Small intestine (tissue), 16 donors: ENCODE measurements at places on chromosomes 11 and 22.

DNA sequence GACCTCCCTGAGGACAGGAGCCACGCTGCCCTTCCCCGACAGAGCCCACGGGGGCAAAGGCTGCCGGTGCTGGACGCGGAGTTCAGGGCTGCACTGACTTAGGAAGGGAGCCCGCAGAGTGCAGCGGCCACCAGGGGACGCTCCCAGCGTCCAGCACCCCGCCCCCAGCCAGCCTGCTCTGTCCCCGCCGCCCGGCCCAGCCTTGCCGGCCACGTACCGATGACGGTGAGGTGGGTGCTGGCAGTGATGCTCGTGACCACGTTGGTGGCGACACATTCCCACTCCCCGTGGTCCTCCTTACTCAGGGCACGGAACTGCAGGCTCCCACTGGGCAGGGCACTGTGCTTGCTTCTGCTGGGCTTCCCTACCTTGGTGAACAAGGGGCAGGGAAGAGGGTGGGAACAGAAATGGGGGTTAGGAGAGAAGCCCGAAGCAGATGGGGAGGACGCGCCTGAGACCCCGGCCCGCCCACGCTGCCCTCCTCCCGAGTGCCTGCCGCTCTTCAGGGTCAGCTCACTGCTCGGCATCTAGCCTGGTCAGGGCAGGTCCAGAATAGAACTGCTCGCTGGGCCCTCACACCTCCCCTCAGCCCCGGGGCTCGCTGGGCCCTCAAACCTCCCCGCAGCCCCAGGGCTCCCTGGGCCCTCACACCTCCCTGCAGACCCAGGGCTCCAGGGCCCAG is 25.9 kb downstream of the IGSF9B start:
- H3K4me1 ChIP-seq, result no peaks in the 10 kb centered on the region
- no peak overlapping the region for H3K4me3 ChIP-seq
- DNase-seq, result no peak
- no peaks in the 10 kb centered on the region for H3K27me3 ChIP-seq
- H3K36me3 ChIP-seq, result no peaks in the 10 kb centered on the region
- no peak overlapping the region for H3K27ac ChIP-seq

DNA sequence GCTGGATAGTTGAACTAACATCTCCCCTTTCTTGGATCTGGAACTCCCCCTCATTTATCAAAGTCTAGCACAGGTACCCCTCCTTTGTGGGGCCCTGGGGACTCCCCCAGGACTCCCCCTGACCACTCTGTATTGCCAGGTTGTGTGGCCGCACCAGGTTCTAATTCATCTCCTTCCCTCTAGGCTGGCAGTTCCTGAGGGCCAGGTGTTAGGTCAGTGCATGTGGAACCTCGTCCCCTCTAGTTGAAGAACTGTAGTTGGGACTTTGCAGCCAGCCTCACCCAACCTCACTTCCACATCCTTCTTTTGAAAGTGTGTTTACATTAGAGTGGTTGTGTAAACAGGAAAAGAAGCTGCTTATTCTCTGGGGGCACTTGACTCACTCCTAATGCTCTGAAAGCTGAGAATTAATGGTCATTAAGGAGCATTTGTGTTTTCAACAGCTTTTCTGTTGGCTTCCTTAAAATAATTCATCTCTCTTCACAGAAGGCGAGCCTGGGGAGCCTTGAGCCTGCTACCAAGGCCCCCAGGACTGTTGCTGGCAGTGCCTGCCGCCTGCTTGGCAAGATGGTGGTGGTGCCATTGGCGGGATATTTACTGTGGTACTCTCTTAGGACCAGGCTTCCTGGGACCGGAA is 11.8 kb downstream of the UPB1 start:
- H3K27ac ChIP-seq, result no peak overlapping the region
- no peak overlapping the region for H3K4me3 ChIP-seq
- H3K36me3 ChIP-seq, result no peaks in the 10 kb centered on the region
- H3K27me3 ChIP-seq, result no peaks in the 10 kb centered on the region

GRCh38 chr11:96341211-96342013 is 1.6 kb downstream of the MAML2 start:
- peaks cover 20% of the 10 kb centered on the region for H3K4me1 ChIP-seq
- DNase-seq, result peak; percentile 70
- H3K4me3 ChIP-seq, result peak overlapping the region; percentile 89
- no peaks in the 10 kb centered on the region for H3K27me3 ChIP-seq
- H3K36me3 ChIP-seq, result no peaks in the 10 kb centered on the region

- no peaks in the 10 kb centered on the region for H3K4me1 ChIP-seq
- no peaks in the 10 kb centered on the region for H3K36me3 ChIP-seq
- peaks cover 12% of the 10 kb centered on the region for H3K27me3 ChIP-seq
- H3K27ac ChIP-seq, result no peak overlapping the region
- no peak overlapping the region for H3K4me3 ChIP-seq
Observed at GRCh38 chr11:121652971-121653370, 200.2 kb upstream of the SORL1-AS1 start.

DNA sequence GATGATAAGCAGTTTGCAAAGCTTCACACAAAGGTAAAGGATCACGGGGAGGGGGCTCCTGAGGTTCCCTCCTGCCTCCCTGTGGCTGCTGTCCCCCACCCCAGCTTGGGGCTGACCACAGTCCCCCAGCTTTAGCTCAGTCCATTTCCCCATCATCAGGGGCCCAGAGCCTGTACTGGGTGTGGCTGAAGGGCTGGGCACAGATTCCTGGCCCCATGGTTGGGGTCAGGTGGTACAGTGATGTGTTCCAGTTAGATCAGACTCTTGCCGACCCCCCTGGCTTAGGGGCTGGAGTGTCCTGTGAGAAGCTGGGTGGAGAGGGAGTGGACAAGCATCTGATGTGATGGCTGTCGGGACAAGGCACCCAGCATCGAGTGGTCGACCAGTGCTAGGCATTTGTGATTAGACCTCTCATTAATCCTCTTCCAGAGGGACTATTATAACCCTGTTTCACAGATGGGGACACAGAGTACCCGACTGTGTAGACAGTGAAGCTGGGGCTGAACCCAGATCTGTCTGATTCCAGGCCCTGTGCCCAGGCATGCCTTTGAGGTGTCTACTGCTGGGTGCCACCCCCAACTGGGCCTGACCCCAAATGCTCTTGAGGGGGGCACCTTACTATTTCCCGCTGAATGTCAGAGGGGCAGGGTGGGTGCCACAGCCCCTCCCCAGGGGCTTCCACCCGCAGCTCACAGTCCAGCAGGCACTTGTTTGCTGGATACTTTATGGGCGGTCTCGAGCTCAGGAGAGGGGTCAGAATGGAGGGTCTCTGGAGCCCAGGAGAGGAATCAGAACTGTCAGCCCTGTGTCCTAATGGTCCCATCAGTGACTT is 4.3 kb downstream of the SHANK3 start:
- H3K27me3 ChIP-seq, result peaks cover 9% of the 10 kb centered on the region
- no peak overlapping the region for H3K27ac ChIP-seq
- H3K4me1 ChIP-seq, result no peaks in the 10 kb centered on the region
- DNase-seq, result no peak
- no peak overlapping the region for H3K4me3 ChIP-seq

GRCh38 chr22:32335471-32335870 is 22.2 kb upstream of the RFPL3 start:
- H3K4me1 ChIP-seq, result no peaks in the 10 kb centered on the region
- peaks cover 1% of the 10 kb centered on the region for H3K27me3 ChIP-seq
- H3K36me3 ChIP-seq, result no peaks in the 10 kb centered on the region
- no peak overlapping the region for H3K27ac ChIP-seq

GRCh38 chr22:39988386-39989114 is 6.2 kb upstream of the FAM83F start:
- H3K27ac ChIP-seq, result no peak overlapping the region
- H3K27me3 ChIP-seq, result no peaks in the 10 kb centered on the region
- no peak overlapping the region for H3K4me3 ChIP-seq

DNA sequence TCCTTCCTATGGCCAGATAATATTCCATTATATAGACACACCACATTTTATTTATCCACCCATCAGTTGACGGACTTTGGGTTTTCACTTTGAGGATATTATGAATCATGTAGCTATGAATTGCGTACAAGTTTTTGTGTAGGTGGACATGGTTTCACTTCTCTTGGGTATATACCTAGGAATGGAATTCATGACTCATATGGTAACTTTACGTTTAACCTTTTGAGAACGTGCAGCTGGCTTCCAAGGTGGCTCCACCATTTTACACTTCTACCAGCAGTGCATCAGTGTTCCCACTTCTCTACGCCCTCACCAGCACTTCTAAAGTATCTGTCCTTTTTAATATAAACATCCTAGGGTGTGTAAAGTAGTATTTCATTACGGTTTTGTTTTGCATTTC is 112.0 kb downstream of the PLEKHA7 start:
- H3K27ac ChIP-seq, result peak overlapping the region; percentile 74
- peaks cover 24% of the 10 kb centered on the region for H3K4me1 ChIP-seq
- H3K27me3 ChIP-seq, result no peaks in the 10 kb centered on the region
- DNase-seq, result peak; percentile 44
